ENCODE measurements at places on chromosomes 4 and X.
A peak's percentile ranks its signal among the peaks of the same experiment; 100 is the strongest.

GRCh38 chr4:137794764-137795254, 262.5 kb upstream of the PCDH18 start:
- DNase-seq: no peak

- peak; percentile 87 for DNase-seq
Observed at GRCh38 chr4:88456670-88457306, at the start of gene HERC5. TSS of gene HERC5 (plus strand) at chr4:88457119. CDS start at chr4:88457270, 151 bp downstream.

DNA sequence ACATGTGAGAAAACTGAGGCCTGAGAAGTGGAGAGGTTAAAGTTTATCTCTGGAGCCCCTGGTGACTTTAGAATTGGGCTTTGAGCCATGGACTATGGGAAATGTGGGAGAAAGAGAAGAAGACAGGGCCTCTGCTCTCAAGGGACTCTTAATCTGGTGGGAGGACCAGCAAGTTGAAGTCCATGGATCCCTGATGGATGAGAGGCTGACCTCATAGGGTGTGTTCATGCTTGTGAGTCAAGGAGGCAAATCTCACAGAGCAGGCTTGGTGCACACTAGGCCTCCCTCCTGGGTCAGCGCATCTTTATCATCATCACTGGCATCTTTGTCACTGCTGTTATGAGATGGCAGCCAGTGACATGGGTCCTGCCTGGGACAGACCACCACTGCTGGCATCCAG, 211.9 kb downstream of the AFAP1 start:
- no peak for DNase-seq

DNA sequence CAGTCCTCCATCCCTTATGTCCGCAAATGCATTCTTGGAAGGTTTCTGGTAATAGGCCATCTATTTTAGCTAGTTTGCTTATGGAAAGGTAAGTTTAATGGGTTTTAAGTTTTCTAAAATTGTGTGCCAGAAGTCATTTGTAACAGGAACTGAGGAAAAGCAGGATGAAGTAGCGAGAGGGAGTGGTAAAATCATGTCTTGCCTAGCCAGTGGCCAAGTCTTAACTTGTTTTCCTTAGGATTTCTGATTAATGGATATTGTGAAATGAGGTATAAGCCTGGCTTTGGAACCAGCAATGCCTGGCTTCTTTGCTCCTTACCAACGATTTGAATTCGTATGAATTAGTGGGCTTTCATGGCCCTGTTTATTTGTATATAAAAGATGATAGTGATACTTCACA, 7.3 kb downstream of the SEC24B start:
- DNase-seq: no peak

DNA sequence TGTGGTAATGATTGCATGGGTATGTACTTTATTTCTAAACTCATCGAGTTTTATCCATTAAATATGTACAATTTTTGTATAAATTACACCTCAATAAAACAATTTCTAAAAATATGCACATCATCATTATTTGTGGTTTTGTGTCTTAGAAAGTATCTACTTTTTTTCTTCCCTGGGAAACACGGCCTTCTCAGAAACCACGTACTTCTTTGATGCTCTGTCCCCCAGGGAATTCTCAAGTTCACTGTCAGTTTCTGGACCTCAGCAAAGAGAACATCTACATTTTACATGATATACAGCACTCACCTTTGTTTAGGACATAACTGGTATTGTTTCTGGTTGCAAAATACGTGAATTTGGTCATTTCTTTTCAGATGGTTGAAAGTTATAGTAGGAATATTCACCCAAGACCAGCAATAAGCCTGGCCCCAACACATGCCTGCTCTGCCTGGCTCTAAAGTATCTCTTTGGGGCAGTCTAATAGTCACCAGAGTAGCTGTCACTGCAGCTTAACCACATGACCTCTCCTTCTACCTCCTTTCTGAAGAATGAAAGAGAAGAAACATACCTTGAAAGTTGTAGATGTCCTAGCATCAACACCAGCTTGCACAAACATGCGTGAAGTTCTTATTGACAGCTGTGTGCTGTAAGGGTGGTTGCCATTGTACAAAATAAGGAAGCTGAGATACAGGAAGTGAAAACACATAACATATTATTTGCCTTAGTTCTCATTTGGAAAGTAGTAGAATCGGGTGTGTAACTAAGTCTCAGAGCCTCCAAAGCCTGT, 48.4 kb upstream of the SPANXN4 start:
- DNase-seq: peak; percentile 2

DNA sequence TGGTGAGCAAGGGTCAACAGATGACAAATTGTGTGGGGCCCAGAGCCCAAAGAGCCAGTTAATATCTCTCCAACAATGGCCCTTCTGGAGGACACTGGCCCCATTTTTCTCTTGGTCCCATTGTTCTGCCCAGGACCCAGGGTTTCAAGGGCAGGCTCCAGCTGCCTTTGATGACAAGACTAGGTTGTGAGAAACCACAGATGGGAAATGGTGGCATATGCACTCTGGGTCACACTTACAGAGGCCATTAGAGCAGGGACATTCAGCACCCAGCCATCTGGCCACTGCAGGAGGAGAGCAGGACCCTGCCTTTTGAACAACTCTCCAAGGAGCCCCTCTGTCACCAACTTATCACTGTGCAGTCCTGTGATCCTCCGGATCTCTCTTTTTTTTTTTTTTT, 49.7 kb upstream of the KIAA1210 start:
- DNase-seq: no peak

DNA sequence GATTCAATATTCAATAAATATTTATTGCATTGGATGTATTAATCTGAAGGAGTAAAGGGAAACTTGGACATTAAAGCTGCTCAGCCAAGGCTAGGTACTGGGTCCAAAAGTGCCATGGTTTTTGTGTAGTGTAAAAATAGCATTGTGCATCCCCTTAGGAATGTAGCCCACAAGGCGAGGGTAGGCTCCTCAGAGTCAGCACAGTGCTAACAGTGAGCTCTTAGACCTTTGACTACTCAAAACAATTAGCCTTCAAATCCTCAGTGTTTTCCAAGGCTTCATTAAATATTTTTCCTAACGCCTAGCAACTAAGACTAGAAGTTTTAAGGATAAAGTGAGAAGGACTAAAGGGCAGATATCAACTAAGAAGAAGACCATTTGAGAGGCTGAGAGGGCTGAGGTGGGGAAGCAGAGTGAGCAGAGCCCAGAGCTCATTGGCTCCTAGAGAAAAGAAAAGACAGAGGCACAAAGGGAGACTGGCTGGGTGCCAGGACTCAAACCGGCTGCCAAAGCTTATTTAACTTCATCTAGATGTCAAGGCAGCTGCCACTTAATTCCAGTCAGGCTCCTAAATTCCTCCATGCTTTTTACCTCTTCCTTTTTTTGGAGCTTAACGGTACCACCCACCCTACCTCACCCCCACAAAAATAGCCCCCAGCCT, 17.0 kb downstream of the PRKG2 start:
- no peak for DNase-seq

DNA sequence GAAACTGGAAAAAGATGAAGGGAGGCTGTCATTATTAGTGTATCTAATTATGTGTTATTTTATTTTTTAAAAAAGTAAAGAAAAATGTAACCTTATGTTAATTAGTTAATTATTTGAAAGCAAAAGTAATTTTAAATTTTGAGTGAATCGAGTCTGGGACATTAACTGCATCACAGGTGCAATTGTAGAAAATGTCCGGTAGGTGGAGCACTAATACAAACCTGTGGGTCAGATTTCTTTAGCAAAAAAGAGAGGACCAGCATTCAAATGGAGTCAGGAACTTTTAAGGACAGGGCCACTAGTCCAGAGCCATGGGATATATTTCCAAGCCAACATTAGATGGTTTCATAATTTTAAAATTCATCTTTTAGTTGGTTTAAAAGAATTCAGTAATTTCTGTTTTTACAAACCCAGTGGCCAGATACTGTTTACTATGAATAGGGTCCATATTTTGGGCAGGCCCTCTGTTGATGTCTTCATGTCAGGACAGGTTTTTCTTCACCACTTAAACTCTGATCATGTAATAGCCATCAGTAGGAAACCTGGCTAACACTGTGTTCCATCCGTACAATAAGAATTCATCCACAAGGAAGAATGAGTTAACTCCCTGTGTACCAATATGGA, 27.2 kb downstream of the BST1 start:
- DNase-seq: peak; percentile 48

- DNase-seq: no peak
Observed at GRCh38 chr4:79653871-79654270, 245.8 kb upstream of the GK2 start.

GRCh38 chr4:61824454-61824853, 624.3 kb downstream of the ADGRL3 start:
- DNase-seq: no peak

GRCh38 chrX:49278081-49278480, 8.5 kb downstream of the PPP1R3F start:
- DNase-seq: no peak

DNA sequence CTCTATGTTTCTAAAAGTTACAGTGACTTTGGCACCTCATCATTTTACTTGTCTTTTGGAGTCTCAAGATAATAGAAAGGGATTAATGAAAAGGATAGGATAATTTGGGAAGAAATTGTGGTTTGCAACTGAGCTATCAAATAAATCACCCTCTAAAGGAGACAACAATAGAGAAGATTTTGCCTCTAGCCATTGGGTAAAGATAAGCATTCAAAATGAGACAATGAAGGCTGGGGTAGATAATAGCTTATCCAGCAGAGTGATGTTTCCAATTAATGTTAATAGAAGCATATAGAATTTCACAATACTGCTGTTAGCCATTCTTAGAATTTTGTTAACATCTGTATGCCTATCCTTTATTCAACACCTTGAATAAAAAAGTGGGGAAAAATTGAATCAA, 1177.6 kb downstream of the ADGRL3 start:
- no peak for DNase-seq

- no peak for DNase-seq
Observed at GRCh38 chrX:27599928-27600327, 9.8 kb downstream of the DCAF8L2 start.

DNA sequence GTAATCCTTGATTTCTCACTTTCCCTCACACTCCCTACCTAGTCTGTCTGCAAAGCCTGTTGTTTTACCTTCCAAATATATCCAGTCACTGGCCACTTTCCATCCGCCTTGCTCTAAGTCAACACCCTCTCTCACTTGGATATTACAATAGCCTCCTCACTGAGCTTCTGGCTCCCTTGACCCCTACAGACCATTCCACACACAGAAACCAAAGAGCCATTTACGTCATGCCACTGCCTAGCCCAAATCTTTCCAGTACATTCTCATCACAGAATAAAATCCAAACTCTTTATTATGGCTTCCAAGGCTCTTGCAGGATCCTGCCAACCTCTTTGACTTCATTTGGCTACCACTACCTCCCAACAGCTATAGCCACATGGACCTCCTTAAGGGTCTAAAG, 25.7 kb upstream of the ARHGEF9 start:
- DNase-seq: no peak

DNA sequence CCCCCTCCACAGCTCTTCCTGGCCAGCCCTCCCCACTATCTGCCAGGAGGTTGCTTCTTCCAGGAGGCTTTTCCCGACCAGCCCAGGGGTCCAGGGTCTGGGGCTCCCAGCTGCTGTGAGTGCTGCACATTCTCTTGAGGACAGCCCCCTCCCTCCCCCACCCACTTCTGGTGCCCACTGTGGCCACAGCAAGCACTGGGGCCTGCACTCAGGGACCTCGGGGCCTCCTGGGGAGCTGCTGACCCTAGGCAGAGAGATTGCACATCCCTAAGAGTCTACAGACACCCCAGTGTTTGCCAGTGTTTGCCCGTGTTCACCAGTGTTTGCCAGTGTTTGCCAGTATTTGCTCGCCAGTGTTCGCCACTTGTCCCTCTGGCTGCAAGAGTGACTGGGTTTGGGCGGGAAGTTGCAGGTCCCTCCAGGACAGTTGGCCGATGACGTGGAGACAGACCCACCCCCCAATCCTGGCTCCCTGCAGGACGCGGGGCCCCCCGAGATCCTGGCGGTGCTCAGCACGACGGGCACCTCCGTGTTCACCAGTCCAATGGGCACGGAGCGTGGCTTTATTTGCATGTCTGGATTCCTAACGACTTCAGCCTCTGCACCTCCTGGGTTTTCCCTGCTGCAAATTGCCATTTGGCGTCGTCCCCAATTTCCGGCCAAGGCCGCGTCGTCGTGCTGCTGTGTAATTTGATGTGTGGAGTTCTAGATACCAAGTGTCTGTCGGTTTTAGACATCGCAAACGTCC, 87.5 kb upstream of the NKX1-1 start:
- no peak for DNase-seq

GRCh38 chr4:152278505-152279233, 257.2 kb downstream of the FBXW7 start:
- DNase-seq: peak; percentile 52

DNA sequence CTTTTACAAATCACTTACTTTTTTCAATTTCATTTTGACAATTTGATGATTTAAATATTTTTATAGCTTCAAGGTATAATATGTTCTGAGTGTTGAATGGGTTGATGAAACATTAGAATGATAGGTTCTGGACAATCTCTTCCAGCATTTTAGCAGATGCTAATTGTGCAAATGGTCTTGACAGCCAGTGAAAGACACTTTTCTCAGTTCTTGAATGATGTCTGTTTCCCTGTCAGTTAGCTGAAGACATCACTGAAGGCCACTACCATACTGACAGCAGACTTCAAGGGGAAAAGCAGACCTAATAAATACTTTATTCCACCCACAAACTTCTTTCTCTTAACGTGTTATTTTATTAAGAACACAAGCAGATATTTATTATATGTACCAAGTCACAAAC, 498.6 kb downstream of the GRXCR1 start:
- DNase-seq: no peak

GRCh38 chr4:37464373-37465128, 220.0 kb downstream of the NWD2 start:
- DNase-seq: no peak

GRCh38 chrX:1398431-1399340, 6.8 kb upstream of the SLC25A6 start:
- DNase-seq: no peak

- no peak for DNase-seq
Observed at GRCh38 chrX:50718776-50719175, 95.2 kb downstream of the SHROOM4 start.

DNA sequence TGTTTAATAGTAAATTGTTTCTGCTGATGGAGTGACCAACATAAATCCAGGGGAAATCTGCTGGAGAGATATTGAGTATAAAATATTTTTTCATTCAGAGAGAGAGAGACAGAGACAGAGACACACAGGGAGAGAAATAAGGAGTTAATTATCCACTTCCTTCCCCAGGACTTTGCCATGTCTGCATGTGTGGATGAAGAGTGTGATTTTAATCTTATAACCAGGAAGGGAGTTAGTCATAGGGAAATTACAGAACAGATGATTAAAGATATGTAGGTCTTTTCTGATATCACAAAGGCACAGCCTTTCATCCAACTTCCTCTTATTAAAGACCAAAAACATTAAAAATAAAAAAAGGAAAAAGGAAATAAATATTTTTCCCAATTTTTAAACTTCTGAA, 526.3 kb downstream of the SPRY1 start:
- DNase-seq: no peak

Measured in GM19239 (cell line).